Endothelial cell of umbilical vein (primary cell): ENCODE measurements at places on chromosomes 7 and 10. TPM values are rescaled to one million over a fixed set of nuclear protein-coding genes. Genes with fewer than 3 reads are reported as not detected.

The FXYD4 gene
- polyA plus RNA-seq: not detected in 2 replicates

GRCh38 chr10:2936816-2937215, 130.5 kb upstream of the PFKP start:
- H3K4me1 ChIP-seq: no peaks in the 10 kb centered on the region
- DNase-seq: no peak
- H3K27ac ChIP-seq: no peak overlapping the region
- H3K27me3 ChIP-seq: peaks cover 13% of the 10 kb centered on the region
- no peaks in the 10 kb centered on the region for H3K36me3 ChIP-seq

DNA sequence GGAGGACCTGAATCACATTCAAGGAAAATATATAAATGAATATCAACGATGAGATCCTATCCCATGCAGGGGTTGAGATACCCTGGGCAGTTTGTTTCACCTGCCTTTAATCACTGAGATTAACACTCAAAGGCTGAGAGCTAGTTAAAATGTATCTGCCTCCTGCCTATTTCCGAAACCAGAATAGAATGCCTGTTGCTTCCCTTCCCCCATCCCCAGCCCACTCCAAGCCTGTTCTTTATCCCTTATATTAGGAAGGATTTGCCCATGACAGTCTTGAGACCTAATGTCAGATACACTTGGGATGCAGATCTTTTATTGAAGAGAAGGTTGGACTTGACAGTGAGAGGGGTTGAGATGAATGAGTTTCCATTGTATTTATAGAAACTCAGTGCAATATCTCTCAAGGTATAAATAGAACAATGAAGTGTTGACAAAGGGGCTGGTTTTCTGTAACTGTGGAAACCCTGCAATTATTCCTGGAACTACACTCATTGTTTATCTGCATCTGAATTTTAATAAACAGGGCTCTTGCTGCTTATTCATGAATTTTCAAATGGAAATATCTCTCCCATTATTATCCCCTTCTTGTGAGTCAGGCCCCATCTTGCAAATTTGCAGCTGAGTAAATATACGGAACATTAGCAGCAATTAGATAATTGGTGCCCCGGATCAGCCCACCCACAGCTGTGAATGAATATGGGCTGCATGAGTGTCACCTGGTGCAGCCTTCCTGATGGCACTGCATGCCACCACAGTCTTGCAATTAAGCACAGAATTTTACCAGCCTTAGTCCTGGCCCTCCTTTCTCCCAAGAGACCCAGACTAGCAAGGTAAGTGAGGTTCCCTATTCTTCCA, 66.7 kb downstream of the SORCS3 start:
- no peaks in the 10 kb centered on the region for H3K4me1 ChIP-seq
- H3K36me3 ChIP-seq: no peaks in the 10 kb centered on the region
- no peak for DNase-seq
- H3K4me3 ChIP-seq: no peak overlapping the region

DNA sequence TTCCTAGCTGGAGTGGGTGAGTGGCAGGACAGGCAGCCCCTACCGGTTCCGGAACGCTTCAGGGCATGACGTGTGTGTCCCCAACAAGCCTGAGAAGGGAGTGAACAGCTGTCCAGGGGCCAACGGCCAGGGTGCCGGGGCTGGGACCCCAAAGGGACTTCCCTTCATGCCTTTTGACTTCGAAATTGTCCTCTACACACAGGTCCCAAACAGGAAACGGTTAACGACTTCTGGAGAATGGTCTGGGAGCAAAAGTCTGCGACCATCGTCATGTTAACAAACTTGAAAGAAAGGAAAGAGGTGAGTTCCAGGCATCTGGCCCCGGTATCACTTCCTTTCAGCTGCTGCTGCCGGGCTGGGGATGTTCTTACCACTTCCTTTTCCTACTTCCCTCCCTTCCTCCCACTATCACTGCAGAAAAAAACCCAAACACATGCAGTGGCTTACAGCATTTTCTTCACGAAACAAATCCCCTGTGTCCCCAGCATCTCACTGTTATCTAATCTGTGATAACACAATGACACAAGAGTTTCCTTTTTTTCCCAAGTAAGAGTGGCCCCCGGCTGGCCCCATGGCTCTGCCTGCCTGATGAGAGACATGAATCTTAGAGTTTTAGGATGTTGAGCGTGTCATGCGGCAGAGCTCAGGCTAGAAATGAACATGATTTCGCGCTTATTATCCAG, 63.2 kb downstream of the MKI67 start:
- peaks cover 62% of the 10 kb centered on the region for H3K36me3 ChIP-seq
- H3K4me1 ChIP-seq: peaks cover 30% of the 10 kb centered on the region
- H3K27ac ChIP-seq: peak overlapping the region; percentile 41
- DNase-seq: peak; percentile 37
- no peak overlapping the region for H3K4me3 ChIP-seq

DNA sequence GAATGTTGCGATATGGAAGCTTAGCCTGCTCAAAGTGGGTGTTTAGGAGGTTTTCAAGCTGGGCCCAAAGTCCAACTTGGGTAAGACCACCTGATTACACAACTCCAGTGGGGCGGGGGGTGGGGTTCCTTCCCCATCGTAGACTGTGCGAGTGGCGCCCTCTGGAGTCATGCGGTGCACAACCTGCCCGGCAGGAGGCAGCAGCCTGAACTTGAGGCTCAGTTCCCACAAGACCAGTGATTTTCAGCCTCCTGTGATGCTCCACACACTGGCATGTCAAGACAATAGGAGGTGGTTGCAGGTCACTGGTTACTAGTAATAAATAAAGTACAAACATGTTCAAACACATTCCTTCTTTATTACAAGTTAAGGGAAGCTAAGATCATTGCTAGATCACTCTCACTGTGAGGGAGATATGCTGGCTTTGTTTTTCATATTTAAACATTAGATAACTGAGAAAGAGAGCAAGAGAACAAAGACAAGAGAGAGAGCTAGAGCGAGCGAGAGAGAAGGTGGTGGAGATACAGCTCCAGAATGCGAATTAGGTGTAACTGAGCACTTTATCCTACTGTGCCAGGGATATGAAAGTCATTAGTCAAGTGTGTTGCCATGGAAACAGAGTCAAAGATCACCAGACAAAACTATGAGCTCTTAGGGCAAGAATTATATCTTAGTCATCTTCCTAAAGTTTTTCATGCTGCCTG, 97.4 kb upstream of the BMPER start:
- H3K36me3 ChIP-seq: no peaks in the 10 kb centered on the region
- H3K27me3 ChIP-seq: no peaks in the 10 kb centered on the region
- peaks cover 27% of the 10 kb centered on the region for H3K4me1 ChIP-seq

DNA sequence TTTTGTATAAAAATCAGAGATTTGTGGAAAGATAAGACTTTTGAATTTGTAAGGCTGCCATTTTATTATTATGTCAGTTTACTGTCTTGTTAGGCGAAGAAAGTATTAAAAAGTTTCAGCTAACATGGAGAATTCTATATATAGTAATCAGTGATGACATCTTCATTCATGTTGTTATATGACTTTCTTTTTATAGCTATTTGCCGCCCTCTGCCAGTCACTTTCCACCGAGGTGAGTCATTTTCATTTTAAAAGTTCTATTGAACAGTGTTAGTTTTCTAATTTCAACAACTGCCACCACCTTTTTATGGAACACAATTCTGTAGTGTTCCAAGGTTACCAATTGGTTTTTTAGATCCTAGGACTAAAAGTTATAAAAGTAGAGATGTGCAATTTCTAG, 11.8 kb downstream of the CUTC start:
- no peaks in the 10 kb centered on the region for H3K4me1 ChIP-seq
- H3K27me3 ChIP-seq: no peaks in the 10 kb centered on the region
- DNase-seq: no peak

DNA sequence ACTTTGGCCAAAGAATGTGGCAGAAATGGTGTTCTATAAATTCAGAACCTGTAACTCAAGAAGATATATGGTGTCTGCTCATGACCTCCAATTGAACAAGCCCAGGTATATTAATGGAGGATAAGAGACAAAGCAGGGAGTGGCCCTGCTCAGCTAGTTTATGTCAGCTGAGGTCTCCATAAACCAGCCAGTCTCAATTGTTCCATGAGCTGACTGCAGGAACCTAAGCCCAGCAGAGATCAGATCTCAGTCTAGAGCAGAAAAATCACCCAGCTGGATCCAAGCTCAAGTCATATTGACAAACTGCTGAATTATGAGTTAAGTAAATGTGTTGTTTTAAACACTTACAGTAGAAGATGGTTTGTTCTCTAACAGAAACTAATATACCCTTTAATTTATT, 105.5 kb upstream of the SGCE start:
- H3K4me1 ChIP-seq: no peaks in the 10 kb centered on the region
- H3K27me3 ChIP-seq: no peaks in the 10 kb centered on the region
- no peak for DNase-seq
- no peaks in the 10 kb centered on the region for H3K36me3 ChIP-seq

GRCh38 chr10:49324711-49325110, 25.7 kb downstream of the C10orf71 start:
- DNase-seq: no peak
- H3K27me3 ChIP-seq: no peaks in the 10 kb centered on the region
- H3K36me3 ChIP-seq: no peaks in the 10 kb centered on the region
- no peaks in the 10 kb centered on the region for H3K4me1 ChIP-seq

GRCh38 chr10:1486841-1487687, 250.3 kb downstream of the ADARB2 start:
- no peaks in the 10 kb centered on the region for H3K27me3 ChIP-seq
- no peaks in the 10 kb centered on the region for H3K4me1 ChIP-seq
- DNase-seq: no peak
- H3K36me3 ChIP-seq: no peaks in the 10 kb centered on the region
- H3K4me3 ChIP-seq: no peak overlapping the region
